HepG2 (cell line): ENCODE measurements at places on chromosomes 4 and X. TPM values are rescaled to one million over a fixed set of nuclear protein-coding genes. Genes with fewer than 3 reads are reported as not detected.

- no peak for DNase-seq
Observed at GRCh38 chr4:175394208-175394607, 417.9 kb downstream of the GPM6A start.

- DNase-seq: no peak
Observed at GRCh38 chr4:39713691-39714090, 15.8 kb downstream of the UBE2K start.

GRCh38 chrX:4397471-4397870, 684.0 kb upstream of the PRKX start:
- no peak for DNase-seq

DNA sequence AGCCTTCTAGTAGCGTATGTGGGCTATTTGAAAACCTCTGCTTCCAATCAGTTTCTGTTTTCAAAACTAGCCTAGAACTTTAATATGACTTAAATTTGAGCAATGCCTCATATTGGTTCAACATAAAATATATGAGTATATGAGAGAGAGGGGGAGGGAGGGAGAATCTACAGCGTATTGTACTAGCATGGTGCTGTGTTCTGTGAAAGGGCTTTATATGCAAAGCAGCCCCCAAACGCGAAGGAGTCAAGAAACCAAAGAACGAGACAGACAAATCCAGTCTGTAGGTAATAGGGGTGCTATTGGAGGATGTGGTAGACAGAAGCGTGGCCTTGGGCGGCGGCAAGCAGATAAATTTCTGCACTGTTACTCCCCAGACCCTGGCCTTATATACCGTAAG, 784 bp upstream of the ANXA5 start:
- DNase-seq: no peak

GRCh38 chrX:10242026-10242425, 85.3 kb downstream of the CLCN4 start:
- no peak for DNase-seq

DNA sequence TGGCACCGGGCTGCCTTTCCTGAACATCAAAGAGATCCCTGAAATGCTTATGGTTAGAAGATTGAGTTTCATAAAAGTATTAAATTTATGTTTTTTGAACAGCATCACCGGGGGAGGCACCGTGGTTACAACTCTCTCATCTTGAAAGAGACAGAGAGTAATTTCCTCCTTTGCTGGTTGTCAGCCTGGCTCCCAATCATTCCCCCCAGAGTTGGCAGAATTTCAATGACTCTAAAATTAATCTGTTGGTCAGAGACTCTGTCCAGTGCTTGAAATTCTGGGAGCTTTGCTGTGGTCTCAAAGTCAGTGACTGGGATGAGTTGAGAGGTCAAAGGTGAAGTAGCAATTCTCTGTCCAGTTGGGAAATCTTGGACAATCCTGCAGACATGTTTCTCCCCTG, 135.9 kb downstream of the RAB28 start:
- no peak for DNase-seq

- DNase-seq: no peak
Observed at GRCh38 chr4:59969909-59970308, 1230.2 kb upstream of the ADGRL3 start.

GRCh38 chr4:123380728-123381716, 15.6 kb upstream of the SPRY1 start:
- DNase-seq: no peak

Gene SLC25A43
- 13.2 and 14.1 TPM in 2 replicates for total RNA-seq

GRCh38 chrX:31200430-31200829, 128.6 kb upstream of the FTHL17 start:
- no peak for DNase-seq
